ENCODE measurements at places on chromosomes 12 and 14.

GRCh38 chr14:94401083-94401482 lies 12.7 kb upstream of the SERPINA1 start:
- no peak for DNase-seq

DNA sequence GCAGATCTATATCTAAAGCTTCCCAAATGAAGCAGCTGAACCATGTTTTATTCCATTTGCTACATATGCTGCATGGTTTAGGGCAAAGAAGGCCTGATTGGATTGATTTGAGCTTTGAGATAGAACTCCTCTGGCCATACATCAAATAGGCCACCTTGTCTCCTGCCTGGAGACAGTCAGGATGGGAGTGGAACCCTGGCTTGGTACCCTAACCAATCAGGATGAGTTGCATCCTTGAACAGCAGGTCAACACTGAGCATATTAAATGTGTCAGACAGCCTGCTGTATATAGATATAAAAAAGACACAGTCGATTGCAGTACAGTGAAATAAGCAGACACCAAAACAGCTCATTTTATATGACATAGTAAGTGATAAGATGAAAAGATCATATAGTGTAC lies 291.7 kb downstream of the NUAK1 start:
- no peak for DNase-seq

DNA sequence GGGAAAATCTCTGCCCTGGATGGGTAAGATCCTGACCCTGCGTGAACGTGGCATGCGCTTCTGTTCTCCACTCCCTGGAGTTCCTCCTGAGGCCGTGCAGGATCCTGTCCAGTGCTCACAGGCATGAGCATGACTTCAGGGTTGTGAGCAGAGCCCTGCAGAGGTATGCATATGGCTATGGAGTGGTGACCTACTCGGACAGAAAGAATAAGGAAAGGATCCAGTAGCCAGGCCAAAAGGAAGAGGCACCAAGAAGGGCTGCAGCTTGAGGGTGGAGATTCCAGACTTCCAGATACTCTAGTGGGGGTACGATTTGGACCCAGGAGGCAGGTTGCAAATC lies 20.8 kb upstream of the CD27 start:
- DNase-seq = no peak

- no peak for DNase-seq
Observed at GRCh38 chr12:5083955-5084849, 40.5 kb downstream of the KCNA5 start.

- DNase-seq = no peak
Observed at GRCh38 chr14:89107626-89108025, 283.2 kb downstream of the TTC8 start.

GRCh38 chr12:116299665-116300328 lies 22.3 kb upstream of the MED13L start:
- no peak for DNase-seq

DNA sequence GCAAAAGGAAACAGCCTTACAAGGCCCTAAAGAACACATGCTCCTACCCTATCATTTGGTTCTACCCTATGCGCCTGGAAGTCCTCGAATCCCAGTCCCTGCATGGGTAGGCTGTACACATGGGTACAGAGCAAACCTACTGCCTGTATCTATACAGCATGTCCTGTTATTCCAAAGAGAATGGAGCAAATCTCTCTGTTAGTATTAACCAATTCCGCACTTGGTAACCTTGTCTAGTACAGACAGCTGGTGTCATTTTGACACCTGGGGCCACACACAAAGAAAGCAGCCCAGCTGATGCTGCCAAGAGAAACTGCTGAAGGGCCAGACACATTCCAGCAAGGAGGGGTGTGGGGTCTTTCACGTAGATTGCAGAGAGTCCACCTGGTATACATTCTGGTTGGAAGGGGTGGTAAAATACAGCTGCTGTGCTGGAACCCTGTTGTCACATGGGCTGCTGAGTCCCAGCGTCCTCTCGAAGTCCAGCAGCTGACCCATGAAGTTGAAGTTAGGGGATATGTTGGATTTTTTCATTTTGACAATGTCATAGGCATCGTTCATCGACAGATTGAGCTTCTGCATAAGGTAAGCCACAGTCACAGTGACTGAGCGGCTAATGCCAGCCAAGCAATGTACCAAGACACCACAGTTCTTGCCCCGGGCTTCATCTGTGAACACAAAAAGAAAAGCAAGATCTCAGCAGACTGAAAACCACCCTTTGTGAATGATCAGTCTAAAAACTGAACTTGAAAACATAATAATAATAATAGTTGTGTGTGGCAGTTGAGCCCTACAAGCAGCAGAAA lies 3.2 kb downstream of the DUSP6 start:
- DNase-seq = no peak

DNA sequence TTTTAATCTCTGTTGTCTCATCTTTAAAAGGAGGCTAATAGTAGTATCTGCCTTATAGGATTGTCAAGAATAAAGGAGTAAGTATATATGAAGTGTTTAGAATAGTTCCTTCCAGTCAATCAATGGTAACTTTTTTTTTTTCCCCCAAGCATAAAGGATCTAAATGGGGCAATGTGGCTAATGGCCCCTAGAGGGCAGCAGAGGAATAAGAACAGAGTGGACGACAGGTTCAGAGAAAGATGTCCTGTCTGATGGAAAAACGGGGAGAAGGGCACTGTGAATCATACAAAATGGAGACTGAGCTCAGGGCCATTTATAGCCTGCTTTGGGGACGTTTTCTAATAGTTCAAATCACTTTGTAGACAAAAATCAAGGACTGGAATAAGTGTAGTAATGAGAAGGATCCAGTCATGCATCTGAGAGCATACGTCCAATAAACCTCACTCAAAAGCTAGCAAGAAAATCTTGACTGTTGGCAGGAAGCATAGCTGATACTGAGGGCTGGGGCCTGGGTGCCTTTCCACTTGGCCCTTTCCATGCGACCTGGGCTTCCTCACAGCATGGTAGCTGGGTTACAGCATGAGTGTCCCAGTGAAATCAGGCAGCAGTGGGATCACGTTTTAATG lies 51.3 kb downstream of the IFNG-AS1 start:
- peak; percentile 40 for DNase-seq

DNA sequence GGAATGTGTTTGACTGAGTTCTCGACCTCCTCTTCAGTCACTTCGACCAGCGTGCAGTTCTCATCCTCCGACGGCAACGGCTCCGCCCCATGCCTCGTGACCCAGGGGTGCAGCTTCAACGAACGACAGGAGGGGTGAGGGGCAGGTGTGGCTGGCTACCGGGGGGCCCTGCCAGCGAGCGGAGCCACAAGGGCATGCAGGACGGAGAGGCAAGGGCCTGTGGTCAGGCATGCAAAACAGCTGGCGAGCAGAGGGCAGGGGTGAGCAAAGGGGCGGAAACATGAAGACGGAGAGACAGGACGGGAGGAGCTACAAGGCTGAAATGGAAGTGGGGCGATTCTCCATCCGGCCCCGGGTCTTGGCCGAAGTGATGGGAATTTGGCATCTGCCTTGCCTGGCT lies 38.7 kb downstream of the P2RX4 start:
- DNase-seq = no peak

- DNase-seq = no peak
Observed at GRCh38 chr12:22034709-22035506, 11.1 kb upstream of the CMAS start.

DNA sequence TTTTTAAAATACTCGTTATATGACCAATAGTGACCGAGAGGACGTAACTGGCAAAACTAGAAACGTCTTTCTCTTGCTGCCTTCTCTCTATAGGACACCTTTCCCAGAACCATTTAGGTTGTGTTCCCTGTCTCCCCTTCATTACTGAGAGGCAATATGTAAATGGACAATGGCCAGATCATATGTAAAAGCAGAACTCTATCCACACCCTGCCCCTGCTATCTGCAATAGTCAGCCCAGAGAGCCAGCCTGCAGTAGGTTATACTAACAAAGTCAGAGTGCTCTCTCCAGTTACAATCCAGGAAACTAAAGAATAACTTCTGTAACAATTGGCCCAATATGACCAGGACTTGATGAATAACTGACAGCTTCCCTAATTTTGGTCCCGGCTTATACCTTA lies 216.8 kb downstream of the ANO6 start:
- DNase-seq = no peak

- no peak for DNase-seq
Observed at GRCh38 chr12:89448951-89449371, 75.6 kb downstream of the GALNT4 start.

GRCh38 chr12:68200854-68201253 lies 24.8 kb downstream of the IL26 start:
- DNase-seq = no peak

- DNase-seq = no peak
Observed at GRCh38 chr12:12331896-12332295, 18.1 kb downstream of the MANSC1 start.

DNA sequence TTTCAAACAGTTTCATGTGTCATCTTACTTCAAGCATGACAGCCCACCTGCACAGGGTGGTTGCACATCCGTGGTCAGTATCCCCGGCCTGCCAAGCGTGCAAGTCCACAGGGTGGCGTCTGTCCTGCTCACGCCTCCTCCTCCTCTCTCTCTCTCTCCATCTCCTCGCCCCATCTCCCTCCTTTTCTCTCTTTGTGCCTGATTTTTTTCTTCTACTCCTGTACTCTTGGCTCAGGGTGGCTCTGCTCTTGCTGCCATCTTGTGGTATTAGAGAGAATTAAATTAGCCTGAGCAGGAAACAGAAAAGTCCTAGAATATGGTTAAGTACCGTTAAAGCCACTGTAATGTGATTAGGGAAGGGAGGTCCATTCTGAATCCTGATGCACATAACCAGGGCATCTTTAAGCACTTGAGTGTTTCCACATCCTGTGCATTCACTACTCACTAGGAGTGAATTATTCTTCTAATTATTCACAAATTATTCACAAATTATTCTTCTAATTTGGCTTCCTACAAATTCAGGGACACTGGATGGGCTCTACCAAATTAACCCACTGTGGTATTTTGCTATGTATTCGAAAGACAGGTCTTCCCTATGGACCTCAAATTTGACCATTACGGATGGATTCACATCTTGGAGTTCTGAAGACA lies 25.5 kb upstream of the DTX1 start:
- no peak for DNase-seq

DNA sequence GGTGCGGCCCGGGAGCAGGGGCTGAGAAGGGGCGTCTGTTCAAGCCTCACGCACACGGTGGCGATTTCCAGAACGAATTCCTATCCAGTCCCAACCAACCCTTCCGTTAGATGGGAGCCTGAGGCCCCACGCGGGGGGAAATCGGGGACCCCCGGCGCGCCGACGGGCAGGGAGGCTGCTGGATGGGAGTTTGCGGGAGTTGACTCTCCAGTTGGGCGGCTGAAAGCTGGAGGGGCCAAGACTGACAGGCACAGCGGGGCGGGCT lies 9.8 kb downstream of the EXOC3L4 start:
- no peak for DNase-seq

DNA sequence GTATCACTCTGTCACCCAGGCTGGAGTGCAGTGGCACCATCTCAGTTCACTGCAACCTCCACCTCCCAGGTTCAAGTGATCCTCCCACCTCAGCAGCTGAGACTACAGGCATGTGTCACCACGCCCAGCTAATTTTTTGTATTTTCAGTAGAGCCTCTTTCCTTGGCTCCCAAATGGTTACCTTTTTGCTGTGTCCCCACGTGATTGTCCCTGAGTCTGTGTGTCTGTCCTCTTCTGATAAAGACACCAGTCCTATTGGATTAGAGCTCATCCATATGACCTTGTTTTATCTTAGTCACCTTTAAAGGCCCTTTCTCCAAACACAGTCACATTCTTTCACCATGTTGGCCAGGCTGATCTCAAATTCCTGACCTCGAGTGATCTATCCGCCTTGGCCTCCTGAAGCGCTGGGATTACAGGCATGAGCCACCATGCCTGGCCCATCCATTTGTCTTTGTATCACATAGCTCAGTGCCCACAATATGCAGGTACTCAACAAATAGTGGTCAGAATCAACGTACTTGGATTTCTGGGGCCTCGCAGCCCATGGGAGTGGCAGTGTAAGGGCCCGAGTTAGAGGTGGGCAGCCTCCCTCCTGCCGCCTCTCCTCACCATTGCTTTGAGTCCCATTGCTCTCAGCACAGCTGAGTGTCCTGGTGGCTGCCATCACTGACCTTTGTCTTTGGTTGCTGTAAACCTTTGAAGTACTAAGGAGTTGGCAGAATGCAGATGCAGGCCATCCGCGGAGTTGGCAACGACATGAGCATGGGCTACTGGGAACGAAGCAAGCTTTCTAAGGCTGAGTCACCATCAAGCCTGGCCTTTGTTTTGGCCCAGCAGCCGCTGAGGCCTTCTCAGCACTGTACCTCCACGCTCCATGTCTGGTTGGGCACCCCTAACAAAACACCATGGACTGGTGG lies 9.3 kb downstream of the TPCN1 start:
- no peak for DNase-seq

GRCh38 chr12:104873374-104873773 lies 84.7 kb downstream of the SLC41A2 start:
- DNase-seq = no peak

- DNase-seq = no peak
Observed at GRCh38 chr14:38080696-38081095, 127.0 kb upstream of the SSTR1 start.

GRCh38 chr14:57485635-57486034 lies 8.0 kb downstream of the CCDC198 start:
- no peak for DNase-seq

DNA sequence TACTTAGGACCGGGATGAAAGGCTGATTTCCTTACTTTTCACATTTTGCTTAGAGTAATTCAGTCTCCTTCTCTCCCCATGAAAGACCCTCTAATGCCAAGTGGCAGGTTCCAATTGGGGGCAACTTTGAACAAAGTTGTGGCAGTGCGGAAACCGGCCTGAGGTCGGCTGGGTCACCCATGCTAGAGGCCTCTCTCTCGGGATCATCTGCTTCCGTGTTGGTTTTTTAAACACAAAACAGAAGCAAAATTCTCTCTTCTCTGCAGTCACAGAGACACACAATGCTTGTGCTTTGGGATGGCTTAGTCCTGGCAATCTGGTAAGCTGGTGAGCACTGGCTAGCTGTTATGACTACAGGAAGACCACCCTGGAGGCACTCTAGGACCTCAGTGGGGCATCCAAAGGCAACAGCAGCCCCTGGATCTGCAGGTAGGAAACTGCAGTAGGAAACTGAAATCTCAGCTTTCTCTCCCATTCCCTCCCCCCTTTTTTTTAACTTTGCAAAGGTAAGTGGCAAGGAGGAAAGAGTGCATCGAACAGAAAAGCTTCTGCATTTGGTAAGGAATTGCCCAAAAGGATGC lies 102.1 kb downstream of the BCL11B start:
- DNase-seq = no peak

- DNase-seq = no peak
Observed at GRCh38 chr12:48991247-48992050, 7.7 kb downstream of the DDN start.

DNA sequence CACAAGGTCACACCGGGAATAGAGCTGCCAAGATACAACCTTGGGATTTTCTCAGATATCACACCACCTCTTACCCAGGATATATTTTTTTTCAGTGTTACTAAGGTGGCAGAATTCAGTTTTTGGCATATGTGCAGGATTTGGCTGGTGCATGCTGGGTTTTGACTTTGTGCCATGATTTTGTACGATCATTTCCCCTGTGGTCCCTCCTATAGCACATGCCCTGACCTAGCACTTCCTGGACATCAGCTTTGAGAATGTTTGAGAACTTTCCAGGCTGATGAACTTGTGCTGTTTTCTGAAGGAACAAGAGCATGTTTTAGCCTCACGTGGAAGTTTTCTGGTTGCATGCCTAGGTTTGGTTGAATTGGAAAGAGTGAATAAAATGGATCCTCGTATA lies 11.0 kb upstream of the TBPL2 start:
- no peak for DNase-seq

All from stimulated activated CD8-positive, alpha-beta memory T cell treated with anti-CD3 and anti-CD28 coated beads, Interleukin-7, amount 100 ng/mL, for 48 hours (primary cell).